Airway epithelial cell (primary cell): ENCODE measurements at places on chromosomes 6 and 20. TPM values are rescaled to one million over a fixed set of nuclear protein-coding genes. Genes with fewer than 3 reads are reported as not detected.

EBF4 gene
- 0.21 TPM in 1 of 2 replicates, not detected in the other for total RNA-seq

PGC gene
- not detected in 2 replicates for total RNA-seq

C20orf141 gene
- not detected in 2 replicates for total RNA-seq

EYA4 gene
- 1.4 and 3.9 TPM in 2 replicates for total RNA-seq

CDKN1A gene
- 595 and 650 TPM in 2 replicates for total RNA-seq

NRN1 gene
- total RNA-seq = 0.07 TPM in 1 of 2 replicates, not detected in the other

SLC22A23 gene
- 24.8 and 26.8 TPM in 2 replicates for total RNA-seq

PARD6B gene
- 2.0 and 4.3 TPM in 2 replicates for total RNA-seq

ZFP57 gene
- 0.42 and 1.3 TPM in 2 replicates for total RNA-seq

SYNCRIP gene
- 54.6 and 66.9 TPM in 2 replicates for total RNA-seq

BTBD9 gene
- 3.7 and 4.5 TPM in 2 replicates for total RNA-seq

STX16 gene
- total RNA-seq = 21.9 and 24.4 TPM in 2 replicates

TRIM38 gene
- total RNA-seq = 4.1 and 5.8 TPM in 2 replicates

PRICKLE4 gene
- 0.28 and 2.5 TPM in 2 replicates for total RNA-seq

HCRTR2 gene
- not detected in 2 replicates for total RNA-seq

FAM217A gene
- not detected in 2 replicates for total RNA-seq

PPP1R3D gene
- total RNA-seq = 8.8 and 10.9 TPM in 2 replicates

TRDN gene
- total RNA-seq = not detected in 2 replicates

SLC17A9 gene
- total RNA-seq = 0.78 and 1.6 TPM in 2 replicates

VSX1 gene
- total RNA-seq = not detected in 2 replicates

MAPK13 gene
- total RNA-seq = 80.4 and 102 TPM in 2 replicates

CPXM1 gene
- not detected in 2 replicates for total RNA-seq

CALHM4 gene
- total RNA-seq = 0.09 TPM in 1 of 2 replicates, not detected in the other

POM121L2 gene
- not detected in 2 replicates for total RNA-seq

GPLD1 gene
- 0.28 and 0.74 TPM in 2 replicates for total RNA-seq

CST2 gene
- not detected in 2 replicates for total RNA-seq

TFAP2A gene
- 24.4 and 24.8 TPM in 2 replicates for total RNA-seq

TRIM15 gene
- total RNA-seq = not detected in 2 replicates

KIF13A gene
- total RNA-seq = 32.8 and 39.0 TPM in 2 replicates

CYP39A1 gene
- 1.8 and 2.4 TPM in 2 replicates for total RNA-seq

COL11A2 gene
- total RNA-seq = 0.07 TPM in 1 of 2 replicates, not detected in the other

RHAG gene
- not detected in 2 replicates for total RNA-seq

PLEKHG1 gene
- total RNA-seq = 9.9 and 16.2 TPM in 2 replicates

SMLR1 gene
- not detected in 2 replicates for total RNA-seq

TMEM200A gene
- total RNA-seq = 0.14 and 0.98 TPM in 2 replicates

RIN2 gene
- 39.3 and 51.2 TPM in 2 replicates for total RNA-seq

TCP11 gene
- not detected in 2 replicates for total RNA-seq

NNAT gene
- 1.3 and 1.8 TPM in 2 replicates for total RNA-seq

CLDN20 gene
- total RNA-seq = 0.14 TPM in 1 of 2 replicates, not detected in the other

FOXF2 gene
- 0.23 and 0.35 TPM in 2 replicates for total RNA-seq

CD109 gene
- 61.1 and 80.5 TPM in 2 replicates for total RNA-seq

KIF6 gene
- total RNA-seq = not detected in 2 replicates

MCCD1 gene
- total RNA-seq = not detected in 2 replicates

PI16 gene
- total RNA-seq = not detected in 2 replicates
